GM13977 (cell line): ENCODE measurements at places on chromosomes 3 and 15.

- DNase-seq = no peak
These were observed 4.4 kb downstream of the PLSCR4 start for GRCh38 chr3:146246526-146246925.

DNA sequence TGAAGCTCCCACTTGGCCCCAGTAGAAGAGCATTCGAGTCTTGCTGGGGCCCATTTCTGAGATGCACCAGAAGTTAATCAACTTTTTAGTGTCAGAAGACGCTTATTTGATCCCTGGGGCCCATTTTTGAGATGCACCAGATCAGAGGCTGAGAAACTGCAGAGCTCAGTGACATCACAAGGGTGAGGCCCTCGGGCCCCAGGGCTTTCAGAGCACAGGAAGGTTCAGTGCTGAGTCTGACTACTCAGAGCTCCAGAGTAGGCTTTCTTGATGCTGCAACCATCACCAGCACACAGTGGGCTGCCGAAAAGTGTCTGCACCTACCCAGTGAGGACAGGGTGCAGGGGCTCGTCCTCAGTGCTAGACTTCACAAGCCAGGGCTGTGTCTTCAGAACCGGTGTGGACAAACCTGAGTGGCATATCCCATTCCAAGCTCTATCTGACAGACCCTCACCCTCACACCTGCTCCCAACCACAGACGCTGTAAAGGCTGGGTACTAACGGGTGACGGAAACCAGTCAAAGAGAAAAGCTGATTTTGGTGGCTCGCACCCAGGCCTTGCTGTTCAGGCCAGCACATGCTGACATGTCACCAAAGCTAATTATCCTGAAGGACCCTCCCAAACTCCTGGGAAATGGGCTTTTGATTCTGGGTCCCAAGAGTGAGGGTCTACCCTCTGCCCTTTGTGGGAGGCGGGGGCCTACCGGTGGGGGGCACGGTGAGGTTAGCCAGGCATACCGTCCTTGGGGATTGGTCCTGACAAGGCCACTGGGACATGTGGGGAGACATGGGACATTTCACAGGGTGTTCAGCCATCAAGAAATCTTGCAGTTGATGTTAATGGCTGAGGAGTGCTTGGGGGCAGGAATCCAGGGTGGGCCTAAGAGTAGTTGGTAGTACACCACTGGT lies 83.0 kb downstream of the PDCD6IP start:
- DNase-seq = no peak

GRCh38 chr3:98787181-98787580 lies 24.0 kb downstream of the ST3GAL6 start:
- no peak for DNase-seq

DNA sequence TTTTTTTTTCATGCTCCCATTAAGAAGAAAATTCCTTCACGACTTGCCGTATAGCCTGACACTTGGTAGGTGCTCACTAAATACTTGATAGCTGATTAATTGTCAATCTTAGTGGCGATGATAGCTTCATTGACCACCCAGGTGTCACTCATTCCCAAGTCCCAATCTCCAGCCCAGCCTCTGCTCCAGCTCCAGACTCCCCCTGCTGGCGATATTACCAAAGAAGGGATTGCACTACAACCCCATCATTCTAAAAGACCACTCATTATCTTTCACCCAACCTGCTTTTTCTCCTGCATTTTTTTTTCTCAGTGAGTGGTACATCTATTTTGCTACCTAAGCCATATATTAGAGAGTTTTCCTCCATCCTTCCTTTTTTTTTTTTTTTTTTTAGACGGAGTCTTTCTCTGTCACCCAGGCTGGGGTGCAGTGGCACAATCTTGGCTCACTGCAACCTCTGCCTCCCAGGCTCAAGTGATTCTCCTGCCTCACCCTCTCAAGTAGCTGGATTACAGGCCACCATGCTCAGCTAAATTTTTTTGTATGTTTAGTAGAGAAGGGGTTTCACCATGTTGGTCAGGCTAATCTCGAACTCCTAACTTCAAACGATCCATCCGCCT lies 19.5 kb upstream of the COMMD2 start:
- DNase-seq = peak; percentile 47

GRCh38 chr3:24462737-24463136 lies 31.9 kb downstream of the THRB start:
- DNase-seq = no peak

GRCh38 chr15:75947092-75947491 lies 43.4 kb downstream of the FBXO22 start:
- DNase-seq = no peak

DNA sequence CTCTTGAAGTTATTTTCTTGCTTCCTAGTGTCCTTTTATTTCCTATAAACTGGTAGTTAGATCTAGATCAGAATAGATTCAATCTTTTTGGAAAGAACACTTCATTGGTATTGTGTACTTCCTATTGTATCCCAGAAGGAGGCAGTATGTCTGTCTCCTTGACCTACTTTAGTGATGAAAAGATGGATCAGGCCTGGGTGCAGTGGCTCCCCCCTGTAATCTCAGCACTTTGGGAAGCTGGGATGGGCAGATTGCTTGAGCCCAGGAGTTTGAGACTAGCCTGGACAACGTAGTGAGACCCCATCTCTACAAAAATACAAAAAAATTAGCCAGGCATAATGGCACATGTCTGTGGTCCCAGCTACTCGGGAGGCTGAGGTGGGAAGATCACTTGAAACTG lies 12.0 kb downstream of the BSN start:
- no peak for DNase-seq

DNA sequence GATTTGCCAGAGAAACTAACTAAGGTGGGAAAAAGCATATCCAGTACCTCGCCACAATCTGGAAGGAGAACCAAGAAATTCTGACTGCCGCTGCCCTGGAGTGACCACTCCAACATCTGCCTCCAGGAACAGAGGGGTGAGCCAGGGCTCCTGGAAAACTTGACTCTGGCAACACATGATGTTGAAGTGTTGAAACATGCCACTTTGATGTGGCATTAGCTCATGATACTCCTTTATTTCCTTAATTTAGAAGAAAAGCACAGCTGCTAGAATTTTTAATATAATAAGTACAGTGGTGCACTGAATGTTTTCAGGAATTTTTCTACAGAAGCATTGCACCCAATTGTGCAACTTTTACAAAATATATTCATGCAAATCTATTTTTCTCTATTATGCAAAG lies 109.9 kb upstream of the BCL6 start:
- DNase-seq = no peak

DNA sequence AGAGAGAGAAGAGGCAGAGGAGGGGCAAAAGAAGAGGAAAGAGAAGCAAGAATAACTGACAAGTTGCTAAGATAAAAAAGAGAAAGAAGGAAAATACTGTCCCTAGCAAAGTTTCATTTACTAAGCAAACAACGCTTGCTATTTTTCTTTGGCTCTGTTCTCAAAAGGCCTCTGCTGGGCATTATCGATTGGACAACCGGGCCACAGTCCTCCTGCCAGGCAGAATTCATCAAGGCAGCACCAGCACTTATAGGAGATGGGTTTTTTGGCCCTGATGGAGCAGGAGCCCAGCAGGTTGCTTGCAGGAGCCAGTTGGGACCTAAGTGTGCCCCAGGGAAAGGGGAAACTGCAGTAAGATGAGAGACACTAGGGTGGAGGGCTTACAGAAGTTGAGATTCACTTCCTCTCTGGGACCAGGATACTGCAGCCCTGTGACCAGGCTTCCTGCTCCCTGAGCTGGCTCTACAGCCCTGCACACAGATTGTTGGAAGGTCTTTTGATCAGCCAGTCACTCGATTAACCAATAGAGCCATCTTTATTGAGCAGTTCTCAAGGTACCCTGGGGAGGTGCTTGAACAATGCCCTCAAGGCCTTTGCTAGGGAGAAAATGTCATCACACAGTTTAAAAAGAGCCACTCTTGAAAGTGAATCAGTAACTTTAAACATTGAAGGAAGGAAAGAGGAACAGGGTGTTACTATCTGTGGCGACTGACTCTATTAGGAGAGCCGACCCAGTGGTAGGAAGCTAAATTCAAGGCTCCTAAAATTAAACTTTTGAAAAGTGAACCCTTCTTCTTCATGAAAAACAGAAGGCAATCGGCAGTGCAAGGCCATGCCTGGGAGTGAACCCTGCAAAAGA lies 28.8 kb upstream of the GLCE start:
- no peak for DNase-seq

GRCh38 chr15:74127255-74127953 lies 3.0 kb upstream of the ISLR2 start:
- DNase-seq = peak; percentile 83

DNA sequence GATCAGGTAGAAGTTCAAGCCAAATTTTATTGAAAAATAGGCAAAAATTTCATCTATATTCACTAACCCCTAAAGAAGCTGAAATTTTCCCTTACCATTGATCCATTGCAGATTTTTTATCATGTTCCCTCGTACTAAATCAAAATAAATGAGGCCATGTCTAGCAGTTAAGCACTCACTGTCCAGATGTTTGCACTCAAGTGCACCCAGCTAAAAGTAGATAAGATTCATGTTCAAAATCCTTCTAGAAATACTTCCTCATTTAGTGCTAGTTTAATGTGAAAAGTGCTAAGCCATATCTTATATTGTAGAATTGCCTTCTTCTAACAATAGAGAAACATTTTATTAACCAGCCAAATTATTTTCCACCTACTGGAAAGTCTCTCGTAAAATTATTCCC lies 164.7 kb upstream of the UBE2E2 start:
- DNase-seq = no peak

GRCh38 chr3:146250449-146251382 lies at the start of gene PLSCR4:
TSS of gene PLSCR4 (minus strand) at chr3:146251105. CDS start at chr3:146222071, 29,034 bp downstream.
- DNase-seq = peak; percentile 45

GRCh38 chr3:141262308-141262705 lies 30.7 kb downstream of the PXYLP1 start:
- no peak for DNase-seq

- no peak for DNase-seq
These were observed 140.5 kb downstream of the SEMA6D start for GRCh38 chr15:47857776-47858167.

DNA sequence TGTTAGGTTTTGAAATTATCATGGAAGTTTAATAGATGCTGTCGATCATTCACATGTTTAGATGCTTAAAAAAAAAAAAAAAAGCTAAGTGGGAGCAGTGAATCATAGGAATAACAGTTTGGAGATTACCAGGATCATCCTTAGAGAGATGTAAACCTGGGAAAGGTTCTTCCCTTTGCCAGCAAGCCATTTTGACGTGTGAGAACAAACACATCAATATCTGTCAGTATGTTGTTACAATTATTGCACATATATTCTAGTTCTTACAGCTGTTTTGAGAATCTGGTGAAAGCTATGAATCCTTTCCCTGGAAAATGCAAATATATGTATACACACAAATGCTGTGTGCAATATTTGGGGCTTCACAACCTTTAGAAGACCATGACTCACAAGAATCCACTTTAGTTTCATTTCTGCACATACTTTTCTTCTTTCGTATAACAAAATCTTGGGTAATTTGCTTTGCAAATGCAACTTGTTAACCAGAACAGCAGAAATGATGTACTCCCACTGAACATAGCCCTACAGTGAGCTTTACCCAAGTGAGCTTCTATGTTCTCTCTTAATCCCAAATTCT lies 12.0 kb downstream of the NFKBIZ start:
- no peak for DNase-seq

GRCh38 chr3:173552526-173552925 lies 155.0 kb downstream of the NLGN1 start:
- no peak for DNase-seq

GRCh38 chr3:144774897-144775296 lies 803.3 kb downstream of the DIPK2A start:
- no peak for DNase-seq

DNA sequence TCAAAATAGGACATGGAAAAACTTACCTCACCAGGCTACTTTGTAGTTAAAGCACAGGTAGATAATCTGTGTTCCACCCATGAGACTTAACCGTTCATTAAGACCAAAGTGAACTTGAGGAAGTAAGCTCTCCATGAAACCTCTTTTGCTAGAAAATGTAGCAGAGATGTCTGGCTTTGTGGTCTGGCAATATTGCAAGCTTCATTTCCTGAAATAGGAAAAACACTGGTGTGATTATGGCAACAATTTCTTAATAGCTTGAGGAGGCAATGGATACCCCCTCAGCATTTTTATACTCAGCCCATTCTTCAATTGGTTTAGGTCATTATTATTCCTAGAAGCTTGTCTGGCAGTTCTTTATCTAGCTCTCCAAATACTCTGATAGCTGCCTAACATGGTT lies 957.3 kb downstream of the IGSF11 start:
- no peak for DNase-seq

GRCh38 chr15:47872208-47872607 lies 154.9 kb downstream of the SEMA6D start:
- no peak for DNase-seq

DNA sequence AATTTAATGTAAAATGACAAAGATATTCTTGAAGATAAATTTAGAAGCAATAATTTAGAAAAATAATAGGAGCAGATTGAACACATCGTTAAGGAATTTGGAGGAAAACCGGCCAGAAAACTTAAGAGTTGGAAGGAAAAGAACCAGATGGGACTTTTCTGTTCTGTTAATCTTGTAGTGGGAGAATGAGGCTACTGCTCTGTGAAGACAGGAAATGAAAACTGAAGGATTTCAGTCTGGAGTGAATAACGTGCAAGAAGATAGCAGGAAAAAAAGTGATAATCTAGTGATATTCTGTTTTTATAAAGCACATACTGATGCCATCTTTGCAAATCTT lies 74.2 kb downstream of the DPPA2 start:
- no peak for DNase-seq

DNA sequence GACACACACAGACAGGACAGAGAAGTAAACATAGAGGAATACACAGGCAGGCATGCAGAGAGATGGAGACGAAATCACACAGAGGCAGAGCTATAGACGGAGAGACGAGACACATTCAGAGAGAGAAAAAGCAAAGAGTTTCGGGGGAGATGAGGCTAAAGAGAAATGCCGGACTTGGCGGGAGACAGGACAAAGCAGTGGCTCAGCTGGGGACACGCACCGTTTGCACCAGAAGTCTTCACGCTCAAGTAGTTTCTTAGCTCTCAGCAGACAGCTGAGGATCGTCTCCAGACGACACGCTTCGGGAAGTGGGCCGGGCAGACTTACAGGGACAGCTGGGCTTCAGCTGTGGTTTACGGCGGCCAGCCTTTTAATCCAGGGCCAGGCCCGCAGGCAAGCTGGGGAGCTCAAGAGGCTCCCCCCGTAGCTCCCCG lies 56.2 kb upstream of the DLG1 start:
- no peak for DNase-seq

GRCh38 chr3:120454076-120454689 lies 3.4 kb upstream of the FSTL1 start:
- no peak for DNase-seq
